Natural killer cell (primary cell): ENCODE measurements at places on chromosomes 2 and 18. TPM values are rescaled to one million over a fixed set of nuclear protein-coding genes. Genes with fewer than 3 reads are reported as not detected.

The CAPN14 gene
- total RNA-seq = 0.43 TPM

The KRCC1 gene
- 9.0 TPM for total RNA-seq

The GAD1 gene
- total RNA-seq = not detected

DNA sequence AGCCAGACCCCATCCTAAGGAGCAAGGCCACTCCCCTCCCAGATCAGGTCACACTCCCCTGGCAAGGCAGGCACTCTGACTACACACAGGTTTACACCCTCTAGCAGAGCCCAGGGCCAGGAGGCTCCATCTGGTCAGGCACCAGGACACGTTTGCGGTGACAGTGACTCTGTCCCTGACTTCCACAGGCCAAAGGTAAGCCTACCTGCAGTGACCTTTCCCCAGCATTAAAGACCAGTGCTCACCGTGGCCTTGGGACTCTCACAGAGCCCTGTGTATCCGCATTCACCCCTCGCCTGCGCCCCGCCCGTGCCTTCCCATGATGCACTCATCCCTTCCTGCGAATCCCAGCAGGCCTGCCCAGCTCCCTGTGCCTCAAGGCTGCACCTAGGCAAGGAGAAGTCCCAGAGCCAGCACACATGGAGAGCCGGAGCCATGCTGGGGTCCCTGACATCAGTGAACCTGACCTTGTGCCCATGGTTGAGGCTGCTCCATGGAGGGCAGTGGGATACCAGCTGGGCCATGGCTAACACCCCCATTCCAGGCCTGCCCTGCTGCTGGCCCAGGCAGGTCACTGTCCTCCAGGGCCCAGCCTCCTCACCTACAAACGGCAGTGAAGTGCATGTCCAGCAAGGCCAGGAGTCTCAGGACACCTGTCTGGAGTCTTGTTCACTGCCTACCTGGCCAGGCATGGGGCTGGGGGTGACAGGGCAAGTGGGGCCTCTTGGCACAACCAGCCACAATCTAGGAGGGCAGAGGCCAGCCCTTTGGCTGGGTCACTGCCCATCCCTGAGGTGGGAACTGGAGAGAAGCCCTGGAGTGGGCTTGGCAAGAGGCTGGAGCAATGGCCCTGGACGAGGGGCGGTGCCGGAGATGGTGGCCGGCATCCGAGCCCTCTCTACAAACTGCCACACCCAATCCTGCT lies 3.0 kb downstream of the NEURL3 start:
- no peak for DNase-seq

DNA sequence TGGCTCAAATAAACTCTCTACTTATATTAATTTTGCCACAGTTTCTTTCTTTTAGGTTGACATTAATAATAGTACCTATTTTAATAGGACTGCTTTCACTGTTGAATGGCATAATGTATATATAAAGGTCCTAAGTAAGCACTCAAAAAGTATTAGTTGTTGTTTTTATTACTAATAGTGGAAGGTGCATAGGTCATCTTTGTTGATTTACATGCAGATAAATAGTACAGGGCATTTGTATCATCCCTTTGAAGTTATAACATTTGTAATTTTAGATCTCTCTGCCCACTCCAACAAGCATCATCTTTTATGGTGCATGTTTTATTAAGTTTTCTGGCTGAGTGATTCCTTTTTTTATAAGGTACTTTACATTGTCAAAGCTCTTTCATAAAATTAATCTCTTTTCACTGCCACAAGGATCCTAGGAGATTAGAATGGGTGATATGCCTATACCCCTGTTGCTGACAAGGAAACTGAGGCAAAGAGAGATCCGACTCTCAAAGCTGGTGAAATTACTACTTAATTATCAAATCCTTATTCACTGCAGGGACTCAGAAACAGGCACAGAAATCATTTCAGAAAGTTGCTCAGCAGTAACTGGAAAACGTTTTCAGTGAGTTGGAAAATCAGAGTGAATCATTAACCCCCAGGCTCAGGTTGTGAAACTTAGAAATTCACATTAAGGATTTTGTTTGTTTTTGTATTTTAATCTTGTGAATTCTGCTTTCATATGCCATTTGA lies 299.6 kb downstream of the AGPS start:
- DNase-seq = no peak

DNA sequence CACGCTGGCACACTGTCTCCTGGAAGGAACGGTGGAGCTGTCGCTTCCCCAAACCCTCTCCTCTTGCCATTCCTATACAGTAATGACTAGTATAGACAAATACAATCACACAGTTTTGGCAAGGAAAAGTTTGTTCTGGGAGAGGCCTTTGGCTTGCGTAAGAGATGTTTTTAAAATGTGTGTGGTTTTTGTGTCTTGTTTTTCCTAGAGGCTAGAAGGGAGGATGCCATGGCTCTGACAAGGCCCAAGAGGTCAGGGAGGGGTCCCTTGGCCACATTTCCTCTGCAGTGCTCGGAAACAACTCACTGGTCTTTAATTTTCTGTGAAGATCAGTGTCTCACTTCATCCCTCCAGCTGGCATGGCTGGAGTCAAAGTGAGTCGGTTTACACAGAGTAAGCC lies 195.9 kb downstream of the SH3RF3 start:
- no peak for DNase-seq

The PTPRN gene
- total RNA-seq = not detected

GRCh38 chr2:236899146-236899545 lies 186.5 kb upstream of the COPS8 start:
- no peak for DNase-seq

DNA sequence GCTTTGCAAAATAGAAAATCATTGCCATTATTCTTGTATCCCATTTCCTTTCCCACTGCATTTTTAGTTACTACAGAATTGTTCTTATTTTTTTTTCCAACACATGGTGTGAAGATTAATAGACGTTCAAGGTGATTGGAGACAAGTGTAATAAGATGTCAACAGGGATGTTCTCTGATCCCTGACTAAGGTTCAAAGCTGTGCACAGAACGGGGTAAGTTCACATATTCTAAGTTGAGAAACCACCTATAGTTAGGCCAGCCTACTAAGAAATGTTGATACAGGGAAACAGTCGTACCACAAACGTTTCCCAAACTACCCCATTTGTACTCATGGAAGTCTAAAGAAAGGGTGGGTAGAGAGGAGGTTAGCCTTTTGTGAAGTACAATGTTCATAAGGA lies 6.4 kb upstream of the TMEM17 start:
- DNase-seq = no peak

The HOXD12 gene
- not detected for total RNA-seq

GRCh38 chr2:30363406-30363805 lies 83.6 kb upstream of the LCLAT1 start:
- no peak for DNase-seq

- DNase-seq = no peak
Observed at GRCh38 chr2:222869252-222869560, 8.4 kb downstream of the ACSL3 start.

The FLACC1 gene
- total RNA-seq = 6.8 TPM

DNA sequence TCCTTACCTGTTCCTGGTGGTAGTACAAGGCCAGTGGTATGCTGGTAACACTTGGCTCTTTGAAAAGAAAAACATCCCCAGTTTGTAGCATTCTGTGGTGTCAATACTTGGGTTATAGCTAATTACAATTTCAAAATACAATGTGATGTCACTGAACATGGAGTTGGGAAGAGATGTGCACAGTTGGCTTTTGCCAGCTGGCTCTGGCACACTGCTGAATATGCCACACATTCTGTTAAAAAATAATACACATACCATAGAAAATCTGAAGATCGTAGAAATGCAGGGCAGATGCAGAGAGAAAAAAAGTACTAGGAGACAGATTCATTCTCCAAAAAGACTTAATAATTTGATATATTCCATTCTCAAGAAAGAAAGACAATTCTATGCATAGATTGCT lies 101.5 kb downstream of the TACR1 start:
- DNase-seq = no peak

DNA sequence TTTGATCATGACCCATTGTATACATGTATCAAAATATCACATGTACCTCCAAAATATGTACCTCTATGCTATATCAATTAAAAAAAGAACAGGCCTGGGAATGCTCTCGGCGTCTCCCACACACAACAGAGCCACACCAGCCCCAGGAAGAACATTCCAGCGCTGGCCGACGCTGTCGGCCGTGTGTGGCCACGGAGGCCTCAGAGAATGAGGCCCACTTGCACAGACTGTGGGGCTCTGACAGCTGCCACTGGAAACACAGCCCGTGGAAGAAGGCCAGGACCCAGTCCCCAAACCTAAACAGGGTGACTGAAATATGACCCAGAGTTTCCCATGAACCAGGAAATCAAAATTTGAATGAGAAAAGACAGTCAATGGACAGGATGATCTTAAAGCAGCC lies 69.7 kb downstream of the EIPR1 start:
- DNase-seq = no peak

The HMSD gene
- not detected for total RNA-seq

GRCh38 chr18:56891116-56891515 lies 240.0 kb downstream of the WDR7 start:
- no peak for DNase-seq

- no peak for DNase-seq
Observed at GRCh38 chr2:61244694-61245093, 82.7 kb downstream of the C2orf74 start.

The RAB11FIP5 gene
- 15.9 TPM for total RNA-seq

GRCh38 chr2:231940795-231941194 lies 14.6 kb upstream of the NPPC start:
- no peak for DNase-seq

- DNase-seq = no peak
Observed at GRCh38 chr2:159156834-159157233, 129.7 kb downstream of the WDSUB1 start.

The ACADL gene
- not detected for total RNA-seq

The ITSN2 gene
- 115 TPM for total RNA-seq

DNA sequence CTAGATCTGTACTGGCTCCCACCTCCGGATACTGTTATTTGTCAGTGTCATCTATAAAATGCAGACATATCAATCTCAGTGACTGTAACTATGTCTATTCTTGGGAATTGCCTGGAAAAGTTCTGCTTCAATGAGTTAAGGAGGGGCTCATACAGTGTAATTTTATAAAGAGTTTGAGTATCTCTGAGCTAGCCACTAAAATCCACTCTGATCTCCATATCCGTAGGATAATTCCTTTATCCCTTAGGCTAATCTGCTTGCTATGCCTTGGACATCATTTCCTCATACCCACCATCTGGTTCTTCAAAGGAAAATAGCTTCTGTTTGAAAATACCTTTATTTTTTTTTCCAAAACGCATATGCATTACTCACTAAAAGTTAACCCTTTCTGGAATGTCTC lies 863.2 kb downstream of the SUCLG1 start:
- DNase-seq = no peak

DNA sequence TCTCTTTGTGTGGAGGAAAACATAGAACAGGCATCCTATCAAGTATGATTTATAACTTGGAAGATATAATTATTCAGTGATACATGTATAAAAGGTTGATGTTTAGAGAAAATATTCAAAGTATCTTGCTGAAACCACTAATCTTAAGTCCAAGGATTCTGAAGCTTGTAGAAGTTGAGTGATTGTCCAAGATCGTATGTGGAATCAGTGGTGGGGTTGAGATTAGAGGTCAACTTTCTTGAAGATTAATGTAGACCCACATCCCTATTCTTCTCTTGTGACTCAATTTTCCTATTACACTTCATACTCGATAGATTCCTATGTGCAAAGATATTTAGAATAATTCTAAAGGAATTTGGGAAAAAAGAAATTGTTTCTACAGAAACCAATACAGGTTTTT lies 1565.9 kb upstream of the ACVR2A start:
- DNase-seq = no peak

GRCh38 chr2:6578416-6578815 lies 287.3 kb downstream of the CMPK2 start:
- no peak for DNase-seq

GRCh38 chr2:205796805-205797313 lies 114.6 kb downstream of the NRP2 start:
- no peak for DNase-seq

DNA sequence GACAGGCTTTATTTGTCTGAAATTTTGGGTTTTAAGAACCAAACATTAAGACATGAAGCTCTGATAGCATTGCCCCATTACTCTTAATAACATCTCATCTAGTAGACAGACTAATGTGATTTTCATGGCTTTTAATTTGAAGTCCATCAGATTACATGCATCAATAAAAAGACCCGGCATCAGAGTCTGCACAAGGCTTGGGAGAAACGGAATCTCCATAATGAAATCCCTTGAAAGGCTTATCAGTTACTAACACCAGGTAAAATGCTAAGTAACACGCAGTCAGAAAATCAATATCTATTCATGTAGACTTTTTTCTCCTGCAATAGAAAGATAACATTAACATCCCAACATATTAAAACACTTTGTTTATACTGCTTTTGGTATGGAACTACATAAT lies 1485.2 kb upstream of the DDX18 start:
- no peak for DNase-seq

- peak; percentile 89 for DNase-seq
Observed at GRCh38 chr2:105337122-105338019, at the start of gene C2orf49. TSS of gene C2orf49 (plus strand) at chr2:105337540. CDS start at chr2:105337588, 48 bp downstream.

The DSEL gene
- 0.38 TPM for total RNA-seq

DNA sequence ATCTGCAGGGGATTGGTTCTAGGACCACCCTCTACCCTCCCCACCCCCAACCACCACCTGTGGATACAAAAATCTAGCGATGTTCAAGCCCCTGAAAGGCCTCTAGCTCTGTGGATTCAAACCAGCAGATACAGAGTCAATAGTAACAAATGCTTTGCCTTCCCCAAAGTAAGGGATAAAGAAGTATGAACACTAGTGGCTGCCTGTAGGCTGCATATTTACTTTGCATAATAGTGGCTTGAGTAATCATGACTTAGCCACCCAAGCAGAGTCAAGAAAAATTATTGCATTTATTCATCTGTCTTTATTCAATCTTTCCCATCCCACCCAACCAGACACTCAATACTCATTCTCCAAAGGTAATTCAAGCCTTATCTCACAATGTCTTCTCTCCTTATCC lies 43.8 kb downstream of the SOCS6 start:
- DNase-seq = no peak

- DNase-seq = no peak
Observed at GRCh38 chr18:41660654-41661053, 294.4 kb upstream of the PIK3C3 start.

DNA sequence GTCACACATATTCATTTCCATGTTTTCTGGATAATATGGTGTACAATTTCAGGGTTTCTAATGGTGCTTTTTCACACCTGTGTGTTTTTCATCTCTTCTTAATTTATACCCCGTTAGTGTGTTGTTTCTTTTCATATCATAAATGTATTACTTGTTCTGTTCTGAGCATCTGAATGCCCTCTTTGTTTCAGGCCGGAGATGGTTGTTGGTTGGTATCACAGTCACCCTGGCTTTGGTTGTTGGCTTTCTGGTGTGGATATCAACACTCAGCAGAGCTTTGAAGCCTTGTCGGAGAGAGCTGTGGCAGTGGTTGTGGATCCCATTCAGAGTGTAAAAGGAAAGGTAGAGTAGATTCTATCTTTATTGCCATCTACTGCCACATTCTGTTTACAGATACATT lies 45.1 kb upstream of the TBR1 start:
- no peak for DNase-seq

DNA sequence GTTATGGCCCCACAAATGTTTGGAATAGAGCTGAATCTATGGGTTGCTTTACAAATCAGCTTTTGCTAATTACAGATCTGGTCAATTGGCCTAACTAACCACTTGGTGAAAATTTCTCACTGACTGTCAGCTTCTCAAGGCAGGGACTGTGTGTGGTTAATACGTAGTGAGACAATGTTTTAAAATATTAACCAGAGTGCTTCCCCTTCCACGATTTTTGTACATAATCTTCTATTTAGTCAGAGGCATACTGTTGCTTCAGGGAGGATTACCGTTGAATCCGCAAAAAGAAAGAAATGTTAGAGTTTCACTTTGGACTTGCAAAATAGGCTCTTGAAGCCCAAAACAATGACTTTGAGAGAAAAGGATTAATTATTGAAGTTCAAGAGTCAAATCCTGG lies 14.9 kb upstream of the KCNS3 start:
- DNase-seq = no peak

GRCh38 chr18:48920408-48921038 lies 30.2 kb downstream of the SMAD7 start:
- no peak for DNase-seq
